ENCODE measurements at places on chromosomes 1 and 21.

- DNase-seq: no peak
Measured at GRCh38 chr21:41241341-41241740, 73.4 kb downstream of the BACE2 start.

- no peak for DNase-seq
Measured at GRCh38 chr1:223796210-223796609, 49.5 kb downstream of the TP53BP2 start.

GRCh38 chr21:20631633-20632032, 366.6 kb upstream of the NCAM2 start:
- DNase-seq: no peak

- no peak for DNase-seq
Measured at GRCh38 chr21:18716578-18717138, 313.1 kb upstream of the TMPRSS15 start.

GRCh38 chr1:224182057-224182865, 779 bp upstream of the DEGS1 start:
- no peak for DNase-seq

DNA sequence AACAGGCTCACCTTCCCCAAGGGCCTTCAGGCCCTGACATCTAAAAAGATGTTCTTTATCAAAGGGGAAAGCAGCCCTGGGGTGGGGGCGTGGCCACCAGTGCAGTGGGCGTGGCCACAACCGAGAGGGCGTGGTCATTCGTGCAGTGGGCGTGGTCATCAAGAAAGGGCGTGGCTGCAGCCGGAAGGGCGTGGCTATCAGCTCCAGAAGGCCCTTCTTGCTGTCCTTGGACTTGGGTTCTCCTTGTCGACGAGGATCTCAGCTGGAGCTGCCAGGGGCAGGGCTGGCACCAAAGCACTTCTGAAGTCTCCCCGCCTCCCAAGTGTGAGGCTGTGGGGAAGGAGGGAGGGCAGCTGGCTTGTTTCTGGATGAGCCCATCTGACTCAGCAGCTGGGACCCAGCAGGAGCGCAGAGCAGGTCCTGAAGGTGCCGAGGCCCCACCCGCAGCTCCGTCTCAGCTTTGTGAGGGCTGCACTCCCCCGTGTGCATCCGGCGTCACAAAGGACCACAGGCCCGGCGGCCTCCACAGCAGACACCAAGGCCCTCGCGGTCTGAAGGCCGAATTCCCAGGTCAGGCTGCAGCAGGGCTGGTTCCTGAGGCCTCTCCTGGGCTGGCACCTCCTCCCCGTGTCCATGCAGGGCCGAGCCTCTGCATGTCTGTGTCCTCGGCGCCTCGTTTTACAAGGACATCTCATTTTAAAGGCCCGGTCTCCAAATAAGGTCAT, 12.8 kb downstream of the PDE9A start:
- no peak for DNase-seq

DNA sequence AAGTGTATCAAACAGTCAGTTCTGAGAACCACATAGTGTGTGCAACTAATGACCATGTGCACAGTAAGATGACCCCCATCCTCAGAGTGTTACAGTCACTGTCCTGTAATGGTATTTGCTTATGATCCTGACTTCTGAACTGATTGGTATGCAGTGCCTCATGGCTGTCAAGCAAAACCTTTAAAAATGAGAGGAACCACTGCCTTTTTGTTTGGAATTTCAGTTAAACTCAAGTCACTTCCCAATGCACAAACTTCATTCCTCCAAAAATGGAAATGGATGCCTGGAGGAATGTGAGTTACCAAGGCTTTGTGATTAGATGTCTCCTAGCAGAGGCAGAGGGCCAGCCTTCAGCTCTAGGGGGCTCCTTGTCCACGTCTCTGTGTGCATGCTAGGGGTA, 10.5 kb downstream of the C1orf198 start:
- no peak for DNase-seq

DNA sequence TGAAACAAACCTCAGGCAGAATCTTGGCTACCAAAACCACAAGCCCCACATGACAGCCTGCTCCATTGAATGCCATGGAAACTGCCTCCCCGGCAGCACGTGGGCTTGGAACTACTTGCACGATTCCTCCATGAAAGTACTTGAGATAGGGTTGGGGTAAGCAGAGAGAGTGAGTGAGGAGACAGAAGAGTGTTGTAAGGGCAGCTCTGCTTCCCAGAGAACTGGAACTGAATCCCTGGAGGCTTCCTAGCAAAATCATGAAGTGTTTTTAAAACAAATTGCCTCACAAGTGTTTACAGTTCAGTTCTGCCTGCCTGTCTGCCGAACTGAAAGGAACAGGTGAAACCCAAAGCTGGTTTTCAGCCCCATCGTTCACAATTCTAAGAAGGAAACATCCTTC, 35.3 kb upstream of the DNASE2B start:
- DNase-seq: no peak

DNA sequence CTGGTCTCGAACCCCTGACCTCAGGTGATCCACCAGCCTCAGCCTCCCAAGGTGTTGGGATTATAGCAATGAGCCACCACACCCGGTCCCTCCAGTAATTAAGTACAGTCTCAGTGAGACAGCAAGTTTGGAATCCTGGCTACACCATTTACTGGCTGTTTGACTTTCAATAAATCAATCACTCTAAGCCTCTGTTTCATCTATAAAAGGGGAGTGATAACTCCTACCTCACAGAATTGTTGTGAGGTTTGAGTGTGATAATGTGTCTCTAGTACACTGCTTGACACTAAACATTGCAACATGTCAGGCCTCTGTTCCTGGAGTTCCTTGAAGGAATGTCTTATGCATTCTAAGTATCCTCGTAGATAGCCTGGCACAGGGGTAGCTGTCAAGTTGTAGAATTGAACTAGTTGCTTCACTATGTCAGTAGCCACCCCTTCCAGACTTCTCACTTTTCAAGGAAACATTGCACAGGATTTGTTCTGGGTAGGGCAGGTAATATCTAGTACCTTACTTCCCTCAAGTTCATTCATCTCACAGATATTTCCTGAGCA, 12.4 kb downstream of the ENTREP3 start:
- no peak for DNase-seq

DNA sequence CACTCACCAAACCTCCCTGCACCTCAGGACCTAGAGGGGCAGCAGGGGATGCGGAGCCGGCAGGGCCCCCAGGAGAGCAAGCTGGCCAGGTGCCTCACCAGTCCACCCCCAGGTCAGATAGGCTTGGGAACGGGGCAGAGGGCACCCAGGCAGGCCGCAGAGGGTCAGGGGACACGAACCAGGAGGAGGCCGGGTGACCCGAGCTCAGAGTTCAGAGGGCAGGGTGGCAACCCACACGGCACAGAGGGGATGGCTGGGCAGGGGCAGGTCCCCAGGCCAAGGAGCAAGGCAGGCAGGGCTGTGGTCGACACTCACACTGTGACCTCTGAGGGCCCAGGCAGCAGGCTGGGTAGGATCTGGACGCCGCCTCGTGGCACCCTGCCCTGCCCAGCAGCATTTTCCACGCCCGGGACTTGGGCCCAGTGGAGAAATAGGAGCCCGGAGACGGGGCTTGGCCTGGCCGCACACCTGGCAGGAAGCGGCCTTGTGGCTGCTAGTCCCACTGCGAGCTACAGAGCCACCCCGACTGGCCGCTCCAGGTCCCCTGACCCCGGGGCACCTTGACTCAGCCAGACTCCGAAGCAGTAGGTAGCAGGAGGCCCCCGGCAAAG, 5.3 kb downstream of the DVL1 start:
- DNase-seq: no peak

DNA sequence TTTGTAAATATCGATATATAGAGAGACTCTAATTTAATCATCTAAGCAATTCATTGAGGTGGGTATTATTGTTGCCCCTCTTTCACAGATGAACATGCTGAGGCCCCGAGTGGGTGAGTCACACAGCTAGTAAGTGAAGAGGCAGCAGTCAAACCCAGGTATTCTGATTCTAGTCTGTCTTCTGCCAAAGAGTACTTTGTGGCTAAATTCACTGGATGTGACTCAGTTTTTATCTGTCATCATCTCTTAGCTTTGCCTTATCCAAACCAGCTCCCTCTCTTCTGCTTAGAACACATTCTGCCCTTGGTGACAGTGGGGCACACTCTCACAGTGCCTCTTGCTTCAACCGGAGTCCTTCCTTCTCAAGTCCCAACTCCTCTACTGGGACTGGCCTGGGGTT, 11.5 kb downstream of the FCRL5 start:
- no peak for DNase-seq

DNA sequence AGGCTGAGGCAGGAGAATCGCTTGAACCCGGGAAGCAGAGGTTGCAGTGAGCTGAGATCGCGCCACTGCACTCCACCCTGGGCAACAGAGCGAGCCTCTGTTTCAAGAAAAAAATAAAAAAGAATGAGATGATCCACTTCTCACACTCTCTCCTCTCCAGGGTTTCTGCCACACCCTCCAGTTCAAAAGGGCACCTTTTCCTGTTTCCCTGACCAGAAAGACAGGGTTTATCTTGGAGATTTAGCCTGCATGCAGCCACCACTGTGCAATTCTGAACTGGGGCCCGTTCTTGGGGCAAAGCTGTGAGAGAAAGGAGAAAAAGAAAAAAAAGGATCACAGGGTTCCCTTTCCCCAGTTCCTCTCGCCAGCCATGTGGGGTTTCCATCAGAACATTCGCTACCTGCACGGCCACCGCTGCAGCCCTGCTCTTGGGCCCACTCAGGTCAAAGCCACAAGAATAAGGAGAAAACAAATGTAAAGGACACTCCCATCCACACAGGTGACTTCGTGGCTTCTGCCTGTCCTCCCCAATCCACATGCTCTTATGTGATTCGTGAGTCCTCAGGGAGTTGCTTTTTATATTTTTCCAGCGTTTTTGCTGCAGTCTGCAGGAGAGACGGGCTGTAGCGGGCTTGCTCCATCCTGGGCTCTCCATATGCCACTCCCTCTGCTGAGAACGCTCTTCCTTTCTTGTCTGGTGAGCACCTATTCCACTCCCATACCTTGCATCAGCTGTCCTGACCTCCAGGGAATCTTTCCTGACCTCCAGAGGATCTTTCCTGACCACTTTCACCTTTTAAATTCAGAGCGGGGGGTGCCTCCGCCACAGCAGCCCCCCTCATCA, 26.4 kb downstream of the GNG4 start:
- no peak for DNase-seq

DNA sequence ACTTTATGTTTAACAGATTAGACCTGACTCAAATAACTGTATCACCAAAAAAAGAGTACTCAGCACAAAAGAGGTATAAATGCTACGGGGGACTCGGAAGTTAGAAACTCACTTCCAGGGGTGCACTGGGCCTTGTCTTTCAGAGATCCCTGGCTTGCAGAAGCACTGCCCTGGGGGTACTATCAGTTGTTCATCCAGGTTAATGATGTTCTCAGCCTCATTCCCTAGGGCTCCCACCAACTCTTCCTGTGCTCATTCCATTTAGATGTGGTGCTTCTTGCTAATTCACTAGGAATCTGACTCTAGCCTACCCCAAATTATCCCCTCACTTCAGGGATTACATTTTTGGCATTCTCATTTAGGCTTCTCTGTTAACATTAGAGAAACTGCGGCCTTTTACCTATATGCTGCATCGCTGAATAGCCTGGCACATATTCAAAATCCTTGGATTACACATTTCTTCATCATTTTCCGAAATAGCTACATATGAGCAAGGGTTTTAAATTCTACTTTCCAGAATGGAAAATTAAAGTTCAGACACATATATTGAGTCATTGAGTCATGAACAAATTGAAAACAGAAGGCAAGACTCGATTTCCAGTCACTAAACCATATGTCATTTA, 338.5 kb downstream of the KCTD3 start:
- DNase-seq: no peak

- no peak for DNase-seq
Measured at GRCh38 chr1:54811739-54812655, 10.9 kb upstream of the TTC22 start.

DNA sequence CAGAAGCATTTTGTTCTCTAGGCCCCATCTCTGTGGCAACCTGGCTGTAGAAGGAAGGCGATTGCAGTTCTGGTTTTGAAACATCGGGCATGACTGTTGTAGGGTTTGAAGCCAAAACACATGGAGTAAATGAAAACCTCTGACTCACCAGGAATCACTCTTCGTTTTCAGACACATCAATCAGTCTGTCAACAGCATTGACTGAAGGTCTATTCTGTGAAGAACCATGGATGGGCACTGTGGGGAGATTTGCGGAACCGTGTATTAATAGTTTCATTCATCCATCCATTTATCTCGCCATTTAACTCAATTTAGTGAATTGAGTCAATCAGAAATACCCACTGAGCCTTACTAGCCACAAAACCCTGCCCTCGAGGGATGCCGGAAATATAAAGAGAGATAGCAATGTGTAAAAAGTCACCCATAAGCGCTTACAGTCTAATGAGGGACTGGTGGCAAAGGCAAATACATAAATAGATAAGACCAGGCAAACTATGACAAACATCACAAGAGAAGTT, 364.6 kb upstream of the PROX1 start:
- no peak for DNase-seq

DNA sequence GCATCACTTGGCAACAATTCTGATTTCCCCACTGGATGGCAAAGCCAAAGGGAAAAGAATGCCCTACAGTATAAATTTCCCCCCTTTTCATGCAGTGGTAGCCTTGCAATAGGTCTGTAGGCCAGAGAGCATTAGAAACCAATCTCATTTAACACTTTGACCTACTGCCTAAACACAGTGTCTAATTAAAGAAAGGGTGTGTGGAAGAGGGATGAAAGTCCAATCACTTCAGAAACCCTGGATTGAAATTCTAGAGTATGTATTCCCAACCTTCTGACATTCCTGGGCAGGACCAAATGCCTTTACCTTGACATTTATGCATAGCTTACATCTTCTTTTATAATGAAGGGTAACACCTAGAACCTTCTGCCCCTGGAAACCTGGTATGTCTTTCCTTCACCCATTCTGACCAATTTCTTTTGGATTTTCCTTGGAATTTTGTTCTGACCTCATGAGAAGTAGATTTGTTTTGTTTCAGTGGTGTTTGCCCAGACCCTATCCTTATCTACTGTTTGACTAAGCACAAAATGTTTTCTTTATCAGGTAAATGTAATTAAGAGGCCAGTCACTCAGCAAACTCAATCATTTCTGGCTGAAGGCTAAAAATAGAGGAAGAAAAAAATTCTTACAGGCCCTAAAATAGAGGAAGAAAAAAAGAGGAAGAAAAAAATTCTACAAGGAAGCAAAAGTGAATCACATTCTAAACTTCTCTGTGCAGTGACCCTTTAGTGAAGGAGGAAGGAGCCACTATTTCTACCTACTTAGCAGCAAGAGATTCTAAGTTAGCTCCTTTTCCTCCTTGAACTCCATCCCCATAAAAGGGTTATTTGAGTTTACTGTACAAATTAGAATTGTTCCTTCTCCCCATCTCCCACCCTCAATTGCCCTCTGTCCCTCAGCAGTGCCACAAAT, 129.5 kb upstream of the DSCAM start:
- no peak for DNase-seq

DNA sequence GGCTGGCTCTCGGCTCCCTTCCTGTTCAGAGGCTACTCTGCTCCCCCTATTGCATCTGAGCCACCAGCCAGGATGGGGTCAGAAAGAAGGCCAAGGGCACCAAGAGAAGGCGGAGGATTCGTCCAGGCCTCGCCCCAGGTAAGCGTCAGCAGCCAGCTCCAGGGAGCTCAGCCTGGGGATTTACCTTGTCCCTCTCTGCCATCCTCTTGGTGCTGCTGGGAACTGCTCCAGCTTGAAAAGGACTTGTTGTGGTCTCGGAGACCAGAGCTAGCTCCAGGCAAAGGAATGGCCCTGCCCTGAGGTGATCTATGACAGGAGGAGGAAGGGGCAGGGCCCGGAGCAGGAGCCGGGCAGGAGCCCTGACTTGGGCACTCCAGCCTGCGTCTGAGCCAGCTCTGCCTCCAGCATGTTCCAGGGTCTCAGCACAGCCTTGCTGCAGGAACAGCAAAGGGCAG, 113.7 kb upstream of the IFFO2 start:
- DNase-seq: no peak
